HCT116 (cell line): ENCODE measurements at places on chromosomes 1 and 21. TPM values are rescaled to one million over a fixed set of nuclear protein-coding genes. Genes with fewer than 3 reads are reported as not detected.

DNA sequence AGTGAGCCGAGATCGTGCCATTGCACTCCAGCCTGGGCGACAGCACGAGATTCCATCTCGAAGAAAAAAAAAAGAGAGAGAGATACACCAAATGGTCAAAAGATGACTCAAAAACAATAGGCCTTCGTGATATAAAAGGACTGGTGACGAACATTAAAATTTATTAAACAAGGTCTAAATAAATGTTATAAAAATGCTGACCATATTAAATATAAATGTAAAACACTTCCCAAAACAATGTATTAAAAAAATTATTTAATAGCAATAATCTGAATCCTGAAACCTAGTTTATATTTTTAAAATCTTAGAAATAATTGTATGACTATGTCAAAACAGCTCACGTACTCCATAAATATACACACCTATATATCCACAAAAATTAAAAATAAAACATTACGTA, 247.6 kb downstream of the SETD4 start:
- no peak for DNase-seq

APOBEC4 gene
- total RNA-seq, result not detected

GRCh38 chr1:55213151-55213884, 1.8 kb downstream of the USP24 start:
- DNase-seq, result no peak

KCNJ9 gene
- total RNA-seq, result 0.05 TPM

DNA sequence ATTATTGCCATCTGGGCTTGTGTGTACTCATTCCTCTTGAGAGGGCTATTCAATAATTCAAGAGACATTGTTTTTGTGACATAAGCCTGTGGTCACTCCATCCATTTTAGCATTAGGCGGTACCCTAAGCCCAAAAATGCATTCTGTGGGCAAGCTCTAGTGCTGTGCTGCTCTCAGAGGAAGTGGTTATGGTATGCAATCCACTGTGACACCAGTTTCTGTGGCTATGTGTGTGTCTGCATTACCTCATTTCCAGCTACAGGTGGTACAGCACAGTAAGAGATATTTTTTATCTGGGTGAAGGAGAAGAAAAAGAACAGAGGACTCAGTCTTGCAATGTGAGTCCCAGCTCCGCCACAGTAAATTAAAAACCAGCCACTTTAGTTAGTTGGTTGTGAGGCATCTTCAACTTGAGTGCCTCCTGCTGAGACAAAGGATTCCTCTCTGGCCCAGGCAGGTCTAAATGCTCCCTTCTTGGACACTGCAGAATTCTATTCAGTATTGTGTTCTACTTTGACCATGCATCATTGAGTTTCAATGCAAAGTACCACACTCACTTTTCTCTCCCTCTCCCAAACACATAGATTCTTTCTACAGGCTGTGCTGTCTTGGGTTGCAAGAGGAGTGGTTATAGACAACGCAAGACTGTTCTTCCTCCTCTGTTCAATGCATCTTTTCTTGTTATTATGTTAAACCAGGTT, 777.8 kb upstream of the BRINP3 start:
- DNase-seq, result no peak

DNA sequence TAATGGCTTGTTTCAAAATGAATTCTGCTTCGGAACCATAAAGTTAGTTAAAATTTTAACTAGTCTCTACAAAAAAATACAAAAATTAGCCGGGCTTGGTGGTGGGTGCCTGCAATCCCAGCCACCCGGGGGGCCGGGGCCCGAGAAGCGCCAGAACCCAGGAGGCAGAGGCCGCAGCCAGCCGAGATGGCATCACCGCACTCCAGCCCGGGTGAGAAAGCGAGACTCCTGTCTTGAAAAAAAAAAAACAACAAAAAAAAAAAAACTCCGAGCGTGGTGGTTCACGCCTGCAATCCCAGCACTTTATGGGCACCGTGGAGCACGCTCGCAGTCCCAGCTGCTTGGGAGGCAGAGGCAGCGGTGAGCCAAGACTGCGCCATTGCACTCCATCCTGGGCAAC, 781.4 kb downstream of the BRINP3 start:
- no peak for DNase-seq

DNA sequence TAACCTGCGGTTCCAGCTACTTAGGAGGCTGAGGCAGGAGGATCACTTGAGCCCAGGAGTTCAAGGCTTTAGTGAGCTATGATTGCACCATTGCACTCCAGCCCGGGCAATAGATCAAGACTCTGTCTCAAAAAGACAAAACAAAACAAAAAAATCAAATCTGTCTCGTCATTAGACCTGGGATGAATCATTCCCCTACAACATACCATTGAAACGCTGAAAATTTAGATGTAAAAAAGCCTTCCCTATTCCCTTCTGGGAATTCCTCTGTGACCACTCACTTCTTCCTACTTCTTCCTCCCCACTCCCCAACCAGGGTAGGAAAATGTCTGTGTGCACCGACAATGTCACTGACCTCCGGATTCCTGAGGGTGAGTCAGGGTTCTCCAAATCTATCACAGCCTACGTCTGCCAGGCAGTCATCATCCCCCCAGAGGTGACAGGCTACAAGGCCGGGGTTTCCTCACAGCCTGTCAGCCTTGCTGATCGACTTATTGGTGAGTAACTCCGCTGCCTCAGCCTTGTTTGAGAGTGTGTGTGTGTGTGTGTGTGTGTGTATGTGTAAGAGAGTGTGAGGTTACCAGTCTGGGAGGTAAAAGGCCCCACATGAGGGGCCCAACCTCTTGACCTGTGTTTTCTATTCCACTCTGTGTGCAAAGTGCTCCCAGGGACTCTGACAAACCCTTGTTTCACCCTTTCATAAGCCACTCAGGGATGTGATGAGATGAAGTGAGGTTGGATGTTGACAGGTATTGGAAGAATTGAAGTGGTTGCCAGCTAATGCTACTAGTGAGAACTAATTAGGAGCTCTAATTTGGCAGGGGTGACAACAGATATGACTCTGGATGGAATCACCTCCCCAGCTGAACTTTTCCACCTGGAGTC, 16.3 kb upstream of the SARS1 start:
- peak; percentile 69 for DNase-seq

APH1A gene
- 109 TPM for total RNA-seq

- no peak for DNase-seq
Observed at GRCh38 chr21:42312626-42313104, 2.5 kb downstream of the TFF3 start.
